ENCODE measurements at places on chromosomes 5 and 9.

DNA sequence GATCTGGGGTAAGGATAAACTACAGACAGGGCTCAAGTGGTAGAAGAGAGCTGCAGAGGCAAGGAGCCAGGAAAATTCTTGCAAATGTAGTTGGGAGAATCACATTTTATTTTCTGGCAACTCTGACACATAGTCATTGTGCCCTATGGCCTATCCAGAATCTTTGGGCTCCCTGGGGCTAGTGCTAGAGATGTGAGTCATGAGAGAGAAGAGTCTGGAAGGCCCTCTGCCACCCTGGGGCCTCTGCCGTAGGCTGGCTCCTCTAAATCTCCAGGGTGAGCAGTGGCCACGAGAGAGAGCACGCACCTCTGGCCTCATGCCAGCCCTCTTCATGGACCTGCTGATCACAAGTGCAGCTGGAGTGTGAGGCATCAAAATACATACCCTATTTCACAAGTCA is 74.3 kb upstream of the SSBP2 start:
- DNase-seq, result no peak

DNA sequence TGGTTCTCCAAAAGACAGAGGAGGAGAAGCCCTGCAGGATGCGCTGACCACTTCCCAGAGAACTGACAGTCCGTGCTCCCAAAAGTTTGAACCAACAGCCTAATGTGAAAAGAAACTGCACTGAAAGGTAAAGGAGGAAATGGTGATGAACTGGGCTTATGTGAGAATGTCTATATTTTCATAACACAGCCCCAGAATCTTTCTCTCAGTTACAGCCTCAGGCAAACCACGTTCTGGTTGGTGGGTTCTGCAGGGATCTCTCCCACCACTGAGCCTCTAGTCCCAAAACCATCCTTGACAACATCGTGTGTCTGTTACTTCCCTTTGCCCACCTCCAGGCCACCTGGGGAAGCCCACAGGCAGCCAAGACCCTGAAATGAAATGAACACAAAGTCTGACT is 23.9 kb downstream of the SPARC start:
- peak; percentile 37 for DNase-seq

- no peak for DNase-seq
These were observed 204.1 kb downstream of the EBF1 start for GRCh38 chr5:158895588-158895987.

DNA sequence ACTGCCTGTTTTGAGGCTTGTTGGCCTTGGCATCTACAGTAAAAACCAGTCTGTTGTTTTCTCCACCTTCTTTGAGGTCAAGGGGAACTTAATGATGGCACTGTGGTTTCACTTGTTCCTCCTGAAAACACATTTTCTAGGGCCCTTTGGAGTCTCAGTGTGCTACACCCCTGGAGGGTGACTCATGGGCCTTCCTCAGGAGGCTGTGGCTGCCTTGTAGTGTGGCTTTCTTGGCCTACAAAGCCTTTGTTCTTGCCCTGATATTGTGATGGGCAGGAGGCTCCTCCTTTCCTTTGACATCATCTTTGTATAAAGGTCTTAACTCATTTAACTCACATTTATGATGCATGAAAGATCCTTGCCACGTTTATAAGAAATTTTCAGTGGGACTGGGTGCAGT is 56.3 kb upstream of the GPBP1 start:
- DNase-seq, result no peak

DNA sequence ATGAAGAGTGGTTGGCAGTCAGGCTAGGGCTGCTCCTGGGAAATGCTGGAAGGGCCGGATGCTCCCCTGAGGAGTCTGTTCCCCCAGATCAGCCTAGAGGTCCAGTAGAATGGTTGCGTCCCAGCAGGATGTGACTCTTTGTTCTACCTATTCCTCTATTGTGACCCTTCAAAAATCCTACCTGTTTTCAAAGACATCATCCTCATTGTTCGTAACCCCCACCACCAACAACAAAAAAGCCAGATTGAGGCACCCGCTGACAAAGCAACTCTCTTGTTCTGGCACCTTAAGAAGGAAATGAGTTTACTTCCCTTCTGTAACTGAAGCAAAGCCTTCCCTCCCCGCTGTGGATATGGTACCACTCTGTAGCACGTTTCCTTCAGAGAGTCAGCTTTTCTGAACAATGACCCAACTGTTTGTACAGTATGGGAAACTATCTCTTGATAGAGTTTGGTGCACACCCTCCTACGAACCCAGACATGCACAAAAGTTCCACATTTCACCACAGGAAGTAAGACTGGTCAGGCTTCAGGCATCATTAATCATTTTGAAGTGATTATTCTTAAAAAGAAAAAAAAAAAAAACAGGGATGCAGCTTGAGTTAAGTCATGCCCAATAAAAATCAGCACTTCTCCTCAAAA is 207.2 kb downstream of the ENC1 start:
- no peak for DNase-seq

DNA sequence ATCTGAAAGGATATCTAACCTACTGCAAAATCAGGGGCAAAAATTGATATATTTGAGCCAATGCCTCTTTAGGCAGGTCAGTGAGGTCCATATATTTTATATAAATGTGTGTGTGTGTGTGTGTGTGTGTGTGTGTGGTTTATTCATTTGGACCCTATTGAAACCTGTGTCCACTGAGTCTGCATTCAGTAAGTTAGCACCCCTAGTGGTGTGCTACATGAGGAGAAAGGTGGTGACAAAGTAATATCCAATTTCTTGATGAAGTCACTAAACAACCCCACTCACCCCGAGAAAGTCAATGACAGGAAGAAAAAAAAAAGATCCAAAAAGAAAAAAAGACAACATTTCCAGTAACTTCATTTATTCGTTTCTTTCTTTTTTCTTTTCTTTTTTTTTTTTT is 4.1 kb downstream of the FBXW11 start:
- no peak for DNase-seq

DNA sequence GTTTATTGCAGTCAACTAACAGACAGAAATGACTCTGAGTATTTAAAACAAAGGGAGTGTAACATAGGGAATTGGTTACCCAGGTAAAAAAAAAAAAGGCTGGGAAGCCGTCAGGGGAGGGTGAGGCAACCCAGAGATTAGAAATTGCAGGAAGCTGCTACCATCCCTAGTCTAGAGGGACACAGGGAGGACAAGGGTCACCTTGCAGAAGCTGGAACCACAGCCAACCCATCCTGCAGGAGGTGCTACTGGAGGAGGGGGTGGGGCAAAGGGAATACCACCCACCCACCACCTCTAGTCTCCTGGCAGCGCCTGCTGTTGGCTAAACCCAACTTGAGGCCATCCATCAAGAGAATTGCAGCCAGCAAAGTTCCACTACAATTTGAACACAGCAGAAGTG is 6.5 kb downstream of the CAST start:
- no peak for DNase-seq

- DNase-seq, result no peak
These were observed 129.7 kb downstream of the CEMIP2 start for GRCh38 chr9:71638627-71639026.

DNA sequence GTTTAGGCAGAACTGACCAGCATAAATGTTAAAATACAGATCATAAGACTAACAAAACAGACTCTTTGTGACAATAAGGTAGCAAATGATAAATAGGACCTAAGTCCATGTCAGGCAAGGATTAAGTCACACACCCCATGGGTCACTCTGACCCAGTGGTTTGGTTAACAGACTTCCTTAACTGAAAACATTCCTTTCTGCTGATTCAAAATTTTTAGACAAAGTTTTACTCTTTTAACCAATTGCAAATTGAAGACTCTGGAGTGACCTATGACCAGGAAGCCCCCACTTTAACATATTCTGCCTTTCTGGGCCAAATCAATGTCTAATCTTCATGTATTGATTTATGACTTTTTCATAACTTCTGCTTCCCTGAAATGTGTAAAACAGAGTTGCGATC is 4.9 kb upstream of the NXNL2 start:
- DNase-seq, result no peak

DNA sequence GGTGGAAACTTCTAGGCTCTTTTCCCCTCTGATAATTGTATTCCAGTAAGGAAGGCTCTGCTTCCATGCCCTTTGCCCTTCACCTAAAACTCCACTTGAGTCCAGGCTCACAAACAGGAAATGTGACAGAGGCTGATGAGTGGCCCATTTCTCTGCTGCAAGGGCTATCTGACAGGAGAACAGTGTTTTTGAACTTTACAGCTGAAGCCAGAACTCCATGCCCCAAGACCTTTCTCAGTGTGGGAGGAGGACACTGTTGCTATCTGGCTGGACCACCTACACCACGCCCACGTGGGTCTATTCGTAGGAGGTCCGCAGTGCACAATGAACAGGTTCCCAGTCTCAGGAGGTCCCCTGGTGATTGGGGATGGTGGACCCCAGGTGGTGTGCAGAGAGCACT is 13.6 kb downstream of the GGTA1 start:
- DNase-seq, result no peak

DNA sequence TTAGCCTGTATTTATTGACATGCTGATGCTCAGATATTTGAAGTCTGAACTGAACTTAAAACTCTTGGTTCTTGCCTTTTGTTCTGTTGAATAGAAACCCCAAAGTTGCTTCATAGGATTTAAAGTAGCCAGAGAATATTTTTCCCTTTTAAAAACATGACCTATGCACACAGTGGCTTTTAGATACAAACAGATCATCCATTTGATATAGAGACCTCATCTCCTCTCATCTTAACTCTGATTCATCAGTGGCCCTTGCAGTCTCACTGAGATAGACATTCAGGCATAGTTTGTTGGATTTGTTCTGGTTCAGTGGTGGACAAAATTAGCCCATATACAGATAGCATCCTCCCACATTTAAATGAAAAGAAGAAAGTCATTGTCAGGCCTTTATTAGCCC is 43.5 kb upstream of the PJA2 start:
- DNase-seq, result no peak

DNA sequence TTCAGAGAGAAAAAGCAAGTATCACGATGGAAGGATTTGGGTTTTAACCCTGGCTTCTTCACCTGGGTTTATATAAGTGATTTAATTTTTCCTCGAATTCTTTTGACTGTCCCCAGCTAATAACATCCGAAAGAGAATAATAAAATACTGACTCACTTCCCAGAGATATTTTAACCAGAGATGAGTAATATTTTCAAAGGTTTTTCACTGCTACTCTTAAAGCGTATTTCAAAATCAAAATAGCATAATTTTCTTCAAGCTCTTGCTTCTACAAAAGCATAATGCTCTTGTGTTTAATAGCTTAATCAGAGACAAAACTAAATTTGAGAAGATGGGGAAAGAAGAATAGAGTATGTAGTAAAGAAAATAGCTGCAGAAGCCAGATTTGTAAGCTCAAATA is 215.2 kb upstream of the PTGER4 start:
- no peak for DNase-seq

- DNase-seq, result no peak
These were observed 20.0 kb downstream of the NTNG2 start for GRCh38 chr9:132181796-132182313.

DNA sequence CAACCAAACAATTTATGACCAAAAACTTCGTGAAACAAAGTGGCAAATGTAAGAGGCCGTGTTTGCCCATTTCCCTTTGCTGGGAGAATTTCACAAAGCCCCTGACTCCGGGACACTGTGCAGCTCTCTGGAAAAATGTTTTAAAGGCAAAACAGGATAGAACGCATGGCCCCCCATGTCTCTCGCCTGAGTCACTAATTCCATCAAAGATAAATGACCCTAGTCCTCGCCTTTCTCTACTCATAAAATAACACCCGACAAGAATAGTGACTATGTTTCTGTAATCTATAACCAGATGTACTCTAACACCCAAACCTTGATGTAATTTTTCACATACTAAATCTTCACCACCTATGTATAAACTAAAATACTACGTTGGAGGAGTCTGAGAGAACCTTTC is 55.7 kb upstream of the SAP30L start:
- no peak for DNase-seq

DNA sequence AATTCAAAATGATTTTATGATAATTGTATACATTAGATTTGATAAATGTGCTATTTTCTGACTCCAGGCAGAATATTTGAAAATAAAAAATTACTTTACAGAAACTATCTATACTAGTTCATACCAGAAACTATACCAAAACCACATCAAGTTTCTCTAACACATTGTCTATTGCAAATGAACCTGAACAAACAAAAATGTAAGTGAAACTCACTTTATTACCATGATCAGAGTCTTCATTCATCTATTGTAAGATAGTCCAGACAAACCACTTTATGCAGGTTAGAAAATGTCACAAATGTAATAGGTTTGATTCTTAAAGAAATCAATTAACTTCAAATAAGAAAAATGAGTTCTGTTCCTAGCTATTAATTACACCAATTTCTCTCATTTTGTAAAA is 99.4 kb downstream of the OXCT1 start:
- DNase-seq, result peak; percentile 37

DNA sequence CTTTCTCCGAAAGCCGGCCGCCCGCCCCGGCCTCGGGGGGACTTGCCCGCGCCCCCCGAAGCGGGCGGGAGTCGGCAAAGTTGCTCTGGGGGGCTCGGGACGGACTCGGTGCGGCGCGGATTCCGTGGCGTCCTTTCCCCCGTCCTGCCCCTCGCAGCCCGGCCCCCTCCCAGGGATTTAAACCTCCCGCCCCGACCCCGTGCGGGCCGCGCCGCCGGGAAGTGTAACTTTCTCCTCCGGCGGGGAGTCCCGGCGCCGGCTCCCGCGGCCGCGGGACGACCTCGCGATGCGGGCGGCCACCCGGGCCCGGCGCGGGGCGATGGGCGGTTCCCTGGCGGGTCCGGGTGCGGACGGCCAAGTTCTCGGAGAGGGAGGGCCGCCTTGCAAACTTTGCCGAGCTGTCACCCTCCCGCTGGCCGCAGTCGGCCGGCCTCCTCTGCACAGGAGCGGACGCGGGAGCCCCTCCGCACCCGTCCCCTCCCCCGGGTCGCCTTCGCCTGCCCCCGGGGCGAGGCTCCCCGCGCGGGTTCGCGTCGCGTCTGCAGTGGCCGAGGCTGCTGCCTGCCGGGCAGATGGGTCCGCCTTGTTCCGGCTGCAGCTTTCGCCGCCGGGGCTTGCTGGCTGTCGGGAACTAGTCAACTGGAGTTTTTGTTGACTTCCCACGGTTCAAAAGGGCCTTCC is 732 bp downstream of the PBX3 start:
- peak; percentile 44 for DNase-seq

DNA sequence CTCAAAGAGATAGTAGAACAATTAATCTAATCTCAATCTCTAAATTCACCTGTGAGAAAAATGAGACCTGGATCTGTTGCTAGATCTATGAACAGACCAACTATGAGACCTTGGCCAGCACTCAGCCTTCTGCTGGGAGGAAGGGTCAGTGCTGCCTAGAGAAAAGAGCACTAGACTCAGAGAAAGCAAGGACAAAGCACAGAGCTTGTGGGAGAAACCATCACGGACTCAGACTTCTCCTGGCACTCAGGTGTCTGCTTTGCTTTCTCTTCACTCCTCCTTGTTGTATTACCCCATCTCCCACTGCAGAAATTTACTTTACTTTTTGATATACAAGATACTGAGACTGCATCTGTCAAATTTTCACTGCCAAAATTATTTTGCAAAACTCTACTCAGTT is 890.0 kb upstream of the NUDT12 start:
- DNase-seq, result no peak

Data from GM10248 (cell line).